Aorta (tissue), 5 donors: ENCODE measurements at places on chromosomes 13 and 19. TPM values are rescaled to one million over a fixed set of nuclear protein-coding genes. Genes with fewer than 3 reads are reported as not detected.

CDC42EP5 gene
- 52.8 TPM for total RNA-seq

- no peak for DNase-seq
Observed at GRCh38 chr13:96772426-96772825, 221.8 kb downstream of the OXGR1 start.

DNA sequence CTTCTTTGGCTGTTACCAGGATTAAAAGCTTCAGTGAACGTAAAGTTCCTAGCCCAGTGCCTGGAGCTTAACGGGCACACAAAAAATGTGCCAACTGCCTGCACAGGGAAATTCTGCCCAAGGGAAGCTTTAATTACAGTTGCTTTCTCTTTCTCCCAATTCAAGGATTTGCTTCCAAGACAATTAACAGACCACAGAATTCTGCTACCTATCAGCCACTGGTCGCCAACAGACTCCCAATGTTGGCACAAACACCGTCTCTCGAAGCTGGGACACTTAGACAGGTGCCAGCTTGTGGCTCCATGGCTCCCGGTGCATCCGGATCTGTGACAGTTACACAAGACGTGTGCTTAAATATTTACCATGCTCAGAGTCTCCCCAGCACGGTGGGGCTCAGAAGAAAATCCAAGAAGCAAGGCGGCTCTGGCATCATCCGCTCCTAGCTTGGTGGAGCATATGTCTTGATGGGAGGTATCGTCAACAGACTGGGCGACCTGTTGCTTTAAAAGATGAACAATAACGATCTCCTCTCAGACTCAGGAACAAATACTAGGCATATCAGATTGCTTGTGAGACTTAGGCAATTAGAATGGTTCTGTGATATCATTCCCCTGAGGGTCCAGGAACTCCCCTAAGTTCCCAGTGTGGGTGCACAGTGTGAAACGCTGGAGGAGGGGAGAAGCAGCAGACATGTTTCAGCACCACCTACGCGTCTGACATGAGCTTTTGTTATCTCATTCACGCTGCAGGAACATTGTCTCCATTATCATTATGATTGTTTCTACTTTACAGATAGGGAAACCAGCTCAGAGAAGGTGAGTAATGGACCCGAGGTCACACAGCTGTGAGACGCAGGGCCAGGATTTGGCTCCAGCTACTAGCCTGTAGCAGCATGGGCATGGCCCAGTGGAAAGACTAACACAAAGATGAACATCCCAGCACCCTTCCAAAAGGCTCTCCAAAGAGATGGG is 61.6 kb downstream of the ALOX5AP start:
- no peak for DNase-seq

DNA sequence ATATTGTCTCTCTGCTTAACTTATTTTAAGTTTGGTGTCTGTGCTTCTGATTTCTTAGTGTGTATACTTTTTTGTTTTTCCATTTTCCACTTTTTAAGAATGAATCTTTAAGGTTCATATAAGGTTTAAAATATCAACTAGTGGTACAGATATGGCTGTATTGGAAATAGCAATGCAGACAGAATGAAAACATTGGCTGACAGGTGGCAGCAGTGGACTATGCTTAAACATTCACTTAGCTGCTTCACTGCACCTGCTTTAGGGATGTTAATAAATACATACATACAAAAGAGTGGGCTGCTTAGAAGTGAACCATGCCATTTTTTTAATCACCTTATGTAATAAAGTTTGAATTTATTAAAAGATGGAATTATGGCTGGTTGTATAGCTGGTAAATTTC is 27.3 kb downstream of the TM9SF2 start:
- no peak for DNase-seq

GRCh38 chr13:29909975-29910674 is 59.7 kb upstream of the UBL3 start:
- no peak for DNase-seq

CYP4F22 gene
- not detected for total RNA-seq

RBM42 gene
- 62.0 TPM for total RNA-seq

LHB gene
- not detected for total RNA-seq

CLDN10 gene
- not detected for total RNA-seq

- no peak for DNase-seq
Observed at GRCh38 chr19:10070730-10071446, 15.2 kb upstream of the SHFL start.

DNA sequence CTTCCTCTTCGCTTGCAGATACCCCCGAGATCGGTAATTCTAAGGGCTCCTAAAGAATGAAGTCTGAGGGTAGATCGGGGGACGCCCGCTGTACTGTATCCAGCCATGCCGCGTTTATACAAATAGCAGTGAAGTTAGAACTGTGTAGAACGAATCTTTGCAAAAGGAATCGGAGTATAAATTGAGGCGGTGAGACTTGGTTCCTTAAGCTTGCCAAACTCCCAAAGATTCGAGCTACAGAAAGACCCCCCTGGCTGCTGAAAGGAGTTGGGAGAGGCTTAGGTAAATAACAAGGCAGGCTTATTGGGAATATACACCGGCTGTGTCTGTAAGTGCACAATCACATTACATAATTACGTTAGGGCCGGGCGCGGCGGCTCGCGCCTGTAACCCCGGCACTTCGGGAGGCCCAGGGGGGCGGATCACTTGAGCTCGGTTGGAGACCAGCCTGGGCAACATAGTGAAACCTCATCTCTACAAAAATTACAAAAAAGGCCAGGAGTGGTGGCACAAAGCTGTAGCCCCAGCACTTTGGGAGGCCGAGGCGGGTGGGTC is 12.2 kb downstream of the TMEM160 start:
- DNase-seq = no peak

CEBPG gene
- total RNA-seq = 30.5 TPM

DNA sequence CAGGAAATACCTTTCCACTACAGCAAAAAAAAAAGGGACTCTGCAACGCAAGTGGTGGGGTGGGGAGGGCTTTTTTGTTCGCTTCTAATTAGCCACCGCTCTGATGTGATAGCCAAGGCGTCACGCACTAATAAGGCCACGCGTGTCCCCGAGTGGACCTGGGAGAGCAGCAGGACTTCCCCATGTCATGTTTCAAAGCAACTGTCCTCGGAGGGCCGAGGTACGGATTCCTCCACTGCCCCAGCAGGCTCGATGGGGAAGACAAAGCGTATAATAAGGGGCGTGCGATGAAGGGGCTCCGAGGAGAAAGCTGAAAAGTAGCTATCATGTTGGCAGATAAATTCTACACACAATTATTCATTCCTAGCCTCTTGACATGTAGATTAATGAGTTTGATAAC is 179.7 kb upstream of the ZNF507 start:
- DNase-seq = no peak

AMER2 gene
- total RNA-seq = not detected

- DNase-seq = no peak
Observed at GRCh38 chr13:50386541-50387050, 371.4 kb downstream of the KCNRG start.

C19orf38 gene
- 1.5 TPM for total RNA-seq

DNA sequence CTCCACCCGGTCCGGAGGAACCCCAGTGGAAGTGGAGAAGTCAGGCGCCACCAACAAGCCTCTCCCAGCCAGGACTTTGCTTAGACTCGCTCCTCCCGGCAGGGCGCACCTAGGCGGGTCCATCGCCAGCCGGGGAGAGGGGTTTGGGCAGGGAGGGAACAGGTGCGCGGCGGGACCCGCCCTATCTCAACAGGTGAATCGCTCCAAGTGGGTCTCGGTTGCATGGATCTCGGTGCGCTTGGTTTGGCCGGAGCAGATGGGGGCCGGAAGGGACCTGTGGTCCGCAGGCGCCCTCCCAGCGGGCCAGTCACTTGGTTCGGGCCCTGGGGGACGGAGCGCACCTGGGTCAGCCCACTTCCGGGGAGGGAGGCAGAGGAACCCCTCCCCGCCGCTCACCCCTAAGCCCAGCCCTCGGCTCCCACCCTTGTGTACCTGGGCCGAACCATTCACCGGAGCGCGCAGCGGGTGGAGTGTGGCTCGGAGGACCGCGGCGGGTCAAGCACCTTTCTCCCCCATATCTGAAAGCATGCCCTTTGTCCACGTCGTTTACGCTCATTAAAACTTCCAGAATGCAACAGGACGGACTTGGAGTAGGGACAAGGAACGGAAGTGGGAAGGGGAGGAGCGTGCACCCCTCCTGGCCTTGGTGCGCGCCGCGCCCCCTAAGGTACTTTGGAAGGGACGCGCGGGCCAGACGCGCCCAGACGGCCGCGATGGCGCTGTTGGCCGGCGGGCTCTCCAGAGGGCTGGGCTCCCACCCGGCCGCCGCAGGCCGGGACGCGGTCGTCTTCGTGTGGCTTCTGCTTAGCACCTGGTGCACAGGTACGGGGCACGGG is at the start of gene LSR:
LSR (plus strand) TSS at position 693 of the 836 bp plus-strand sequence; CDS start at position 714, 21 bp downstream.
- DNase-seq = peak; percentile 83

DMKN gene
- total RNA-seq = 25.9 TPM

DNA sequence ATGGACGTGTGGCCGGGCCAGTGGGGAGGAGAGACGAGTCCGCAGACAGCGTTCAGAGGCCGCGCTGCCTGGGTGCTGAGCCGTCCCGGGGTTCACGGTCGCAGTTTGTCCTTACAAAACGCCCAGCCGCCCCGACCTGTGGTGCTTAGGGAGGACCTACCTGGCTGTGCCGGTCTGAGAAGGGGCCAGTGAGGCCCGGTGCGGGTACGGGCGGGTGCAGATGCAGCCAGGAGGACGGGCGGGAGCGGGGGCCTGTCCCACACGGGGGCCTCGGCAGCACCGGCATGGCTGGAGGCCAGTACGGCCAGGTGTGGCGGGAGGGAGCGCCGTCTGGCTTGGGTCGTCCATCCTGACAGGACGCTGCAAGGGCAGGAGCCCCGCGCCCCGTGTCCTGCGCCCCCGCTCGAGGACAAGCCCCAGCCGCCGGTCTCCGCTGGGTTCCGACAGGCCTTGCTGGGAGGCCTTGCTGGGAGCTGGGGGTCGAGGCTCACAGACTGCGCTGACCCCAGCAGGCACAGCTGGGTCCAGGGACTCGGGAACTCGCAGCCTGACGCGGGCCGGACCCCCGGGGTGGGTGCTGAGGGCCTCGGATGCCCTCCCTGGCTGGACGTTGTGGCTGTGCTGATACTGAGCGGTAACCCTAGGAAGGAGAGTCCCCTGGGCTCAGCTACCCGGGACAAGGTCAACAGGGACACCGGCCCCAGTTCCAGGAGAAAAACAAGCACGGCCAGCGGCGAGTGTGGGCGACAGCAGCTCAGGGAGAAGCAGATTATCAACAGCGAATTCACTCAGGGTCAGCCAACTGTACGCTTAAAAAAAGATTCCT is 5.3 kb upstream of the PROZ start:
- peak; percentile 68 for DNase-seq

ZNF813 gene
- total RNA-seq = 3.0 TPM
